Peyer's patch (tissue), 4 donors: ENCODE measurements at places on chromosomes 3 and 15.

GRCh38 chr3:152461460-152461859 lies 192.7 kb downstream of the MBNL1 start:
- DNase-seq, result no peak

DNA sequence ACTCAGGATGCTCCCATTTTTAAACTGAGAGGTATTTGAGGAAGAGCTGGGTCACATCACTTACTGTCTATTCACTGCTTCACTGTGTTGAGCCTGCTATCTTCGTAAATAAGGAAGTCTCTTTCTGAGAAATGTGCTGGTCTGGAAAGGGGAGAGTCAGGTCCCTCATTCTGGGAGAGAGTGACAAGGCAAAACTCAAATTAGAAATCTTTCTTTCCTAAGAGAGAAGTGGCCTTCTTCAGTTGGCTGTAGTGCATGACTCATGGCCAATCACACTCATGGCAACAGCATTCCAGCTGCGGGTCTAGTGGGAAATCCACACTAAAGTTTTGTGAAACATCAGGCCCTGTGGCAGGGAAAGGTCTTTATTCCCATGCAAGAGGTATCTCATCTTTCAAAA lies 11.5 kb upstream of the TIMP4 start:
- no peak for DNase-seq

GRCh38 chr3:178845420-178846118 lies 226.0 kb downstream of the ZMAT3 start:
- DNase-seq, result no peak

DNA sequence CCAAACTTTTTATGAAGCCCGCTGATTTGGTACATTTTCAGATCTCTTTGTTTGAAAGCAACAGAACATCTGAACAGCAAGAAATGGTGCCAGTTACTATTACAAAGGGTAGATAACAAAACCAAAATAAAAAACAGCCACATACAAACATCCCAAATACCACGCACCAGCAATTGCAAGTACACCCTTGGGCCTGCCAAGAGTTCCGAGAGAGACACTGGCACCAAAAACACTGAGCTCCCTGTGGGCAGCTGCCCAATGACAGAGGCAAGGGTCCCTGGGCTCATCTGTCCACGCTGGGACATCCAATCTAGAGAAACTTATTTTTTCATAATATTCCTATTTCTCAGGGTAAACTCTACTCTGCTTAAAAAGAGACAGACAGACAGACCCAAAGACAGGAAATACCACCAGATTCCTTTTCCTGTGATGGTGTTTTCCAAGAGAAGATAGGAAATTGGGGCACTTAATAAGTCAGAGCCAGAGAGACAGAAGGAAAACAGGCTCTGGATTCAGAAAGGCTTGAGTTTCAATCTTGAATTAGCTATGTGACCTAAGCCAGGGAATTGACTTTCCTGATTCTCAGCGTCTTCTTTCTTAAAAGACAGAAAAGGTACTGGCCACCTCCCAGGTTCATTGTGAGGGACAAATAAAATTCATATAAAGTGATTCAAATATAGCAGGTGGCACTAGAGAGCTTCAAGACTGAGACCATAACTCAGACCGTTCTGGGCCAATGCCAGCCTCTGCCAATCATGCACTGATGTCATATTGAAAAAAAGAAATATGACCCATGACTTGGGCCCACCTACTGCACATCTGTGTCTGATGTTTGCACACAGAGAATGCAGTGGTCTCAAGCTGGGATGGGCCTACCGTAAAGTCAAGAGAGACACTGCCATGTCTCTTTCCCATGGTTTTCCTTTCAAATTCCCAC lies 61.3 kb downstream of the FOXP1 start:
- no peak for DNase-seq

- DNase-seq, result no peak
Measured at GRCh38 chr3:180492047-180492446, 109.9 kb upstream of the TTC14 start.

DNA sequence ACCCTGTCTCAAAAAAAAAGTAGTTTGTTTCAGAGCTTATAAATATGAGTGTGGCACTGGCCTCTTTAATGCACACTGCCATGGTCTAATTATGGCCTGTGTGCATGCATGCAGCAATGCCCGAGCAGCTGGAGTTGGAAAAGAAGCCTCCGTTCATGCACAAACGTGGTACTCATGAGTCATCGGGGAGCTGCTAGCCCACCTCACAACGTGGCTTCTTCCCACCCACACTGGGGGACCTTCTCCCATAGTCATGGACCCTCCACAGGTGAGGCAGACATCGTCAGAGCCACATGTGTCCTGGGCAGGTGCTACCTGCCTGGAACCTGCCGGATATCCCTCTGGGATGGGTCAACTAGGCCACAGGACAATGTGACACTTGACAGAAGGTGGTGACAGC lies 66.7 kb downstream of the ATP10A start:
- DNase-seq, result no peak

GRCh38 chr15:93027413-93027812 lies 61.6 kb downstream of the RGMA start:
- no peak for DNase-seq

GRCh38 chr3:21962456-21962855 lies 211.4 kb upstream of the ZNF385D start:
- no peak for DNase-seq

GRCh38 chr15:63200464-63201249 lies 11.3 kb downstream of the RAB8B start:
- no peak for DNase-seq

DNA sequence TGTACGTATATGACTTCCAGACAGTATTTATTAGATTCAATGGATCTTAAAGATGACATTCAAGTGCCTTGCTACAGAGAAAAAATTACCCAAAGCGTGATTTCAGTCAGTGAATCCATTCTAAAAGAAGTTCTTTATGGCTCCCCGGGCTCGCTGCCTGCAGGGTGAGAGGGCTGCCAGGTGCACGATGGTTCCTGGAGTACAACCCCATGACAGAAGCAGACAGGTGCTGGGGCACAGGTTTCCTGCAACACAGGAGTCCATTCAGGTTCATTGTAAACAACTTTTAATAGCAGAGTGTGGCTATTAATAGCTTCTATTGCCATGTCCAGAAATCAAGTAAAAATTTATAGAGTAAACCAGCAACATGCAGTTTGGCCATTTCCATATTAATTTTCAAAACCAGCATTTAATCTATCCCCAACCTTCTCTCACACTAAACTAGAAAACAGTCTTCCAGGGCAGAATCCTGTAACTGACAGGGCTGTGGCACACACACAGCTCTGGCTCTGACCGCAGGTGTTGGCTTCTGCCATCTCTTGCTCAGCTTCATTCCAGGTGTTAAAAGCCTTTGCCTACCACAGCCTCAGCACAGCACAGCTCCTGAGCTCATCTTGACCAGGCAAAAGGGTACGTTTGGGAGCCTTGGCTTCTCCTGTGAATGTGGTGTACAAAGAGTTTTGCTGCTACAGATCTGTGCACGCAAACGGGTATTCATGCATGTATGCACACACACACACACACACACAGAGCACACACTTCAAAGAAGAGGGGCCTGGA lies 185.9 kb downstream of the MEX3B start:
- no peak for DNase-seq
